ENCODE measurements at places on chromosomes 2 and 18.

GRCh38 chr2:9631878-9632700, 1.3 kb upstream of the YWHAQ start:
- no peak for DNase-seq
- H3K36me3 ChIP-seq = peaks cover 8% of the 10 kb centered on the region
- no peaks in the 10 kb centered on the region for H3K27me3 ChIP-seq
- peaks cover 32% of the 10 kb centered on the region for H3K4me1 ChIP-seq

DNA sequence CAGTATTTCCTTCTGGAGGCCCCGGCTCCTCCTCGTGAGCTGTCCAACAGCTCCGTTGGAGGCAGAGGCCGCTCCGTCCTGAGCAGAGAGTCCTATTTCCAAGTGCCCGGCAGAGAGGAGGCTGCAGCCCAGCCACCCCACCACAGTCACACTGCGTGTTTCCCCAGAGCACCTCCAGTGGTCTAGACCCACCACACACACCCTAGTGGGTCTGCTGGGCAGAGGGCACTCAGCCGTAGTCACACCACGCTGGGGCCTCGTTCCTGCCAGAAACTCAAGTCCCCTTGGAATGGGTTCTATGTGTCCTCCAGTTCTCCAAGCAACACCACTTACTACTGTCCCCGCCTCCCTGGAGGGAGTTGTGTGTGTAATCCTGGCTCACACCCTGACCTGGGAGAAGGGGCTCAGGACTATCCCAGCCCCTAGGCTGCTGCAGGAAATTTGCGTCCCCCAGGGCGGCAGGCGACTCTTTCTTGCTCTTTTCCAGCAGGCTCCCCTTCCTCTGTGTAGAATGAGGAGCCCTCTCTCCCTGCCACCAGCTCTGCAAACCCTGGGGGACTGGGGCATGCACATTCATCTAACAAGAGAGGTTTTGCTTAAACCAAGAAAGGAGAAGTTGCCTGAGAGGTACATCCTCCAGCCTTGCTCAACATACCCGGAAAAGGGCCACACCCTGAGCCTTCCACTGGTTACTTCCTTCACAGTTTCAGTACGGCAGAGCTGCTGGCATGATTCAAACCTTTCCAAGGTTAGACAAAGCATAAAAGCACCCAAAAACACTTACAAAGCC, 114.1 kb downstream of the NDUFA10 start:
- no peaks in the 10 kb centered on the region for H3K36me3 ChIP-seq
- DNase-seq = no peak
- H3K4me3 ChIP-seq = no peak overlapping the region
- H3K27ac ChIP-seq = no peak overlapping the region
- H3K27me3 ChIP-seq = no peaks in the 10 kb centered on the region

DNA sequence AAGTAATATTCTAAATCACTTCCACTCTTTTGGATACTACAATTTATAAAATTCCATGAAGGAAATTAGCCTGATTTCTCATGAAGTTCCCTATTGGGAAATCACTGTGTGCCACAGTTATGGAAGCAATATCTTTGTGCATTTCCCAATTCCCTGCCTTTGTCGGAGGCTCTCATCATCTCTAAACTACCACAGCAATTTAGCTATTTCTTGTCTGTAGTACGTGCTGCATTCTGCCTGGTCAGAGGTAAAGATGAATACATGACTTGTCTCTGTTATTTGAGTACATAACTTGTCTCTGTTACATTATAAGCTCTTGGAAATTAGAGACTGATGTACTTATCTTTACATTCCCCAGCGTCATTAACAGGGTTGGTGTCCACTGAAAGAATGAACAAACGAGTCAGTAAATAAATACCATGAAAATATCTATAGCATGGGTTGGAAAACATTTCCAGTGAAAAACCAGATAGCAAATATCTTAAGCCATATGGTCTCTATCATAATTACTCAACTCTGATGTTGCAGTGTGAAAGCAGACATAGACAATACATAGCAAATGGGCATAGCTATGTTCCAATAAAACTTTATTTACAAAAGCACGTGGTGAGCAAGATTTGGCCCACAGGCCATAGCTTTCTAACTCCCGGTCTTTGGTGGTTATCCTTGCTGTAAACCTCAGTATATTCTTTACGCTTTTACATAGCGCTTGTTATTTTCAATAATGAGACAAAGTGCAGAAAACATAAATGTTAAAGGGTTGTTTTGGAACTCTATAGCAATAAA, 78.8 kb downstream of the BCL2 start:
- no peak overlapping the region for H3K4me3 ChIP-seq
- no peaks in the 10 kb centered on the region for H3K36me3 ChIP-seq
- DNase-seq = no peak

GRCh38 chr2:7292154-7292691, 375.0 kb downstream of the RNF144A start:
- H3K36me3 ChIP-seq = no peaks in the 10 kb centered on the region
- no peak overlapping the region for H3K4me3 ChIP-seq
- no peaks in the 10 kb centered on the region for H3K4me1 ChIP-seq
- DNase-seq = no peak

GRCh38 chr2:20080839-20081415, 29.5 kb upstream of the LAPTM4A start:
- H3K27me3 ChIP-seq = no peaks in the 10 kb centered on the region
- H3K4me3 ChIP-seq = no peak overlapping the region
- H3K27ac ChIP-seq = no peak overlapping the region
- no peaks in the 10 kb centered on the region for H3K4me1 ChIP-seq

DNA sequence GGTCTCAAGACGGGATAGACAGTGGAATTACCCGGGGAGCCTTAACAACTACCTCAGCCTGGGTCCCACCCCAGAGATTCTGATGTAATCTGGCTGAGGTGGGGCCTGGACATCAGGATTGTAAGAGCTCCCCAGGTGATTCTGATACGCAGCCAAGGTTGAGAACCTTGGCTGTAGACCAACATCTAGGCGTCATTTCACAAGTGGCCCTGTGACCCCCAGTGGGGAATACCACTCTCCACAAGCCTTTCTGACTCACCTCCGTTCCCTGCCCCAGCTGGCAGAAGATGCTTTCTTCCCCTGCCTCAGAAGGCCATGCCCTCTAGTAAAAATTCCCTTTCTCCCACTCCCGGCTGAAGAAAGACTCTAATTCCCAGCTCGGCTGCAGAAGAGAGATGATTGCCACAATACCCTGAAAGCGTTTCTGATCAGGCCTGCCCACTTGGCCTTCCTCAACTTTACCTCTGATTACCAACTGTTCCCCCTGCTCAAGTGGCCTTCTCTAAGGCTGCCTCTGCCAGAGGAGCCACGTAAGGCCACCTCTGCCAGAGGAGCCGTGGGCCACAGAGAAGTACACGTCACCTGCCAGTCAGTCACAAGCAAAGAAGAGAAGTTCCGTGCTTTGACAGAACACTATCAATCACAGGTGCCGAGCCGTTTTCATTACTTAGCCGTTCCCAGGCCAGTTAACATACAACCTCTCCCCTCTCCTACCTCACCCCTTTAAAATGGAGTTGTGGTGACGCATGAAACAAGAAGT, 116.8 kb upstream of the PKDCC start:
- no peaks in the 10 kb centered on the region for H3K4me1 ChIP-seq
- no peak overlapping the region for H3K27ac ChIP-seq

GRCh38 chr18:58863539-58864145, 1.0 kb upstream of the ZNF532 start:
- peak; percentile 74 for DNase-seq
- no peaks in the 10 kb centered on the region for H3K36me3 ChIP-seq
- peaks cover 87% of the 10 kb centered on the region for H3K4me1 ChIP-seq
- peak overlapping the region; percentile 87 for H3K27ac ChIP-seq

DNA sequence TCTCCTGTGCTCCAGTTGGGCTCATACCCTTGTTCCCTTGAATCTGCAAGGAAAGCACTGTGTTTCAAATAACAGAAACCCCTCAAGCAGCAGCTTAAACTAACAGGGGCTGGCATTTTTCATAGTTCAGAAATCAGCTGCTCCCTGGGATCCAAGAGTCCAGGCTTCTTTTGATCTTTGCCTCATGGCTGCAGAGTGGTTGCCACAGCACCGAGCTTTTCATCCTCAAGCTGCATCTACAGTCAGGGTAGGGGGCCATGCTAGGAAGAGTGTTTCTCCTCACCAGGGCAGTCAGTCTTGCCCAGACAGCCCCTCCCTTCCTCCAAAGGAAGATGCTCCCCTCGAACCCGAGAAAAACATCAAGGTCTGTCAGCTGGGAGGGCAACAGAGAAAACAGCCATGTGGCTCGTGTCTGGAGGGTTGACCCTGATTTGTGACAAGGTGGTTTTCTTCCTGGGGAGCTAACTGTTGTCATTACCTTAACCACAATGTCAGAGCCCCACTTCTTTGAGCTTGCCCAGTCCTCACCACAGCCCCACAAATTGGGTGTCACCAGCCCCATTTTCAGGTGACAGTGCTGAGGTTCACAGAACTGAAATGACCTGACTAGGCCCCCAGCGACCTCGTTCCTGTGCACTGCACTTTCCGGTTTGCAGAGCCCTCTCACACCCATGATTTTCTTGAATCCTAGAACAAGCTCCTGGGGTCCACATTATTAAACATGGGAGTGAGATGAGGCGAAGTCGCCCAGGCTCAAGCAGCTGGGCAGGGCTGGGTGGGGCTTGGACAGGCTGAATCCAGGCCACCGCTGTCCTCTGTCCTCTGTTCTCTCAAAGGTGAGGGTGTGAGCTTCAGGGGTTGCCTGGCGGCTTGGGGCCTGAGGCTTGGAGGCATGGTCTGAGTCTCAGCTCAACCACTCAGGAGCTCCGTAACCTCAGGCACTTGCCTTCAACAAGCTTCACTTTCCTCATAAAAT, 21.9 kb downstream of the ATOH8 start:
- H3K27me3 ChIP-seq = no peaks in the 10 kb centered on the region
- peak overlapping the region; percentile 90 for H3K27ac ChIP-seq
- H3K36me3 ChIP-seq = no peaks in the 10 kb centered on the region
- DNase-seq = no peak

DNA sequence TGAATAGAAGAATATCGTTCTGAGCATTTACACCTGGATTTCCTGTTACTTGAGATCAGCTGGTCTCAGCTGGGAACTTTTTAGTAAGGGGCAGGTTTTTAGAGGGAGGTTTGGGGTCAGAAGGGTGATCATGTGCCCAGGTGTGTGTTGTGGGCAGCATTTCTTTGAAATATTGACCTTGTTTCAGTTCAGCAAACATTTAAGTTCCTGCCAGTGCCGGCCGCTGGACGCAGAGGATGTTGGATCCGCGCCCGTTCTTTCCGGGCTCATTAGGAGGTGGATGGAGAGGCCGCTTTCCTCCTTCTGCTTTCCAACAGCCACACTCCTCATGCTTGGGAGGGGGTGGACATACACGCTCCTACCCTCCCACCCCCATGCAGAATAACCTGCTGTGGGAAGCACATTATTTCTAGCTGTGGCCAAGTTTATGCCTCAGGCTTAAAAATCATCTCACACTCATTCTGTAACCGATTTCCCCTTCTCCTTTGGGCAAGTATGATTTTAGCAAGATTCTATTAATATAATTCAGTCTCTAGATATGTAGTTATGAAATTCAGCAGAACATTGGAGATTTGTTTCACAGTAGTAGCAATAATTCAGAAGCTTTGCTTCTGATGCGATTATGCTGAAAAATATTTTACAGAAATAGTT, 131.4 kb downstream of the ZNF236 start:
- H3K27me3 ChIP-seq = no peaks in the 10 kb centered on the region
- peak; percentile 87 for DNase-seq
- H3K27ac ChIP-seq = peak overlapping the region; percentile 41

- DNase-seq = no peak
- no peaks in the 10 kb centered on the region for H3K36me3 ChIP-seq
Observed at GRCh38 chr2:109288544-109289368, 159.8 kb downstream of the SH3RF3 start.

GRCh38 chr2:233999182-233999581, 51.3 kb upstream of the SPP2 start:
- H3K27me3 ChIP-seq = no peaks in the 10 kb centered on the region
- H3K4me3 ChIP-seq = no peak overlapping the region
- DNase-seq = no peak
- H3K27ac ChIP-seq = no peak overlapping the region
- H3K4me1 ChIP-seq = no peaks in the 10 kb centered on the region

DNA sequence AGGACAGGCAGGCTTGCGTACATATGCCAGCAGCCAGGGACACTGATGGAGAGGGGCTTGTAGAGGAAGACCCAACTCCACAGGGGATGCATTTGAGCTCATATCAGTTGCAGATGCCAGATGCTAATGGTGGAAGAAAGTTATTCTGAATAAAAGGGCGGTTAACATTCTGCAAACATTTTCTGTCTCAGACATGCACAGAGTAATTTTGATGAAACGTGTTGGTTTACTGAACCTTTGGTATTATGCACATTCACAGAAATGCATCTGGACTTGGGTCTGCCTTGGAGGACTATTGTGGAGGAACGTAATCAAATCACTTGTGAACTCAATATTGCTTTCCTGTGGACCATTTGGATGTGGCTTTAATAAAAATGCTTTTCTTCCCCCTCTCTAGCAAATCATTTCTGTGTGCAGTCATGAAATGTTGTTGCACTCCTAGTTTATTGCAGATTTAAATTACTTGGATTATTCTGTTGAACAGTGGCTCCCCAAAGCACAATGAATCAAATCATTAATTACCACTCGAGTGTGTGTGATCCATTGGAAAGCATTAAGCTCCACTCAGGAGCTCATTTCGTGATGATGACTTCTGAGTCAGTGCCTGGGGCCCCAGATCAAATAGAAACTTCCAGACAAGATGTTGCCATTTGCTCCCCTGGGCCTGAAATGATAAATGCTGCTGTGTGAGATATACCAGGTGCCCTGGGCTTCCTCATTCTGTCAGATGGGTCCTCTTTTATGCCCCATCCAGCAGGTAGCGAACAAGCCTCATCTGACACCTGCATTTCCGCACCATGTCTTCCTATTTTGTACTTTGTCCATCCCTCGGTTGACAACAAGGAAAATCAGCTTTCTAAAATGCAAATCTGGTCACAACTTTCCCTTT, 697.0 kb upstream of the HS6ST1 start:
- no peak for DNase-seq
- H3K4me3 ChIP-seq = no peak overlapping the region
- no peaks in the 10 kb centered on the region for H3K4me1 ChIP-seq
- no peak overlapping the region for H3K27ac ChIP-seq

- no peaks in the 10 kb centered on the region for H3K27me3 ChIP-seq
- DNase-seq = no peak
- no peaks in the 10 kb centered on the region for H3K36me3 ChIP-seq
- H3K4me1 ChIP-seq = no peaks in the 10 kb centered on the region
Observed at GRCh38 chr2:29249666-29250253, 134.5 kb downstream of the CLIP4 start.

DNA sequence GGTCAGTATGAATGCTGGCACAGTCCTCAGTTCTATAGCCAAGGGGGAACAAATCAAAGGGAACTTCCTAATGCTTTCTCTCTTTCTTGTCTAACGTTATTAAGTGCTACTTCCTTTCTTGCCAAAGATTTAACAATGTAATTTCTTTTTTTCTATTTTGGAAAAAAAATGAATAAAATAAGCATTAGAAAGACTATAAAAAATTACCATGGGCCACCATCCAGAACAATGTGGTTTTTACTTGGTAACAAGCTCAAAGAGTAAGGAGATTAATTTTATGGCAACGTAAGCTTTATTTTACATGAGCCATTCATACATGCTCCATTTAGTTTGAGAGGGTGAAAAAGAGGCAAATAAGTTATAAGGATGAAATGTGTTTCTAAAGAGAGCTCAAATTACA, 40.1 kb downstream of the SERPINE2 start:
- H3K27ac ChIP-seq = no peak overlapping the region
- no peaks in the 10 kb centered on the region for H3K36me3 ChIP-seq
- no peak for DNase-seq
- no peak overlapping the region for H3K4me3 ChIP-seq
- H3K27me3 ChIP-seq = no peaks in the 10 kb centered on the region

- DNase-seq = no peak
- H3K4me1 ChIP-seq = no peaks in the 10 kb centered on the region
- no peaks in the 10 kb centered on the region for H3K27me3 ChIP-seq
- H3K36me3 ChIP-seq = no peaks in the 10 kb centered on the region
- H3K27ac ChIP-seq = no peak overlapping the region
- H3K4me3 ChIP-seq = no peak overlapping the region
Observed at GRCh38 chr2:68108120-68108519, 45.3 kb upstream of the C1D start.

Measured in sigmoid colon (tissue), 7 donors.